ENCODE measurements at places on chromosomes 12 and 14. TPM values are rescaled to one million over a fixed set of nuclear protein-coding genes. Genes with fewer than 3 reads are reported as not detected.
A peak's percentile ranks its signal among the peaks of the same experiment; 100 is the strongest.

Gene WIF1
- not detected for total RNA-seq

- no peak for DNase-seq
- no peaks in the 10 kb centered on the region for H3K4me1 ChIP-seq
- no peaks in the 10 kb centered on the region for H3K36me3 ChIP-seq
- no peak overlapping the region for H3K27ac ChIP-seq
- H3K27me3 ChIP-seq = no peaks in the 10 kb centered on the region
Measured at GRCh38 chr14:69259168-69259526, 811 bp upstream of the GALNT16 start.

- no peak overlapping the region for H3K4me3 ChIP-seq
- H3K27ac ChIP-seq = no peak overlapping the region
- no peaks in the 10 kb centered on the region for H3K36me3 ChIP-seq
- no peaks in the 10 kb centered on the region for H3K4me1 ChIP-seq
Measured at GRCh38 chr14:52014601-52015267, 25.4 kb downstream of the RTRAF start.

- no peaks in the 10 kb centered on the region for H3K4me1 ChIP-seq
- H3K36me3 ChIP-seq = no peaks in the 10 kb centered on the region
- no peak overlapping the region for H3K4me3 ChIP-seq
- H3K27ac ChIP-seq = no peak overlapping the region
- H3K27me3 ChIP-seq = peaks cover 2% of the 10 kb centered on the region
Measured at GRCh38 chr12:102372087-102372486, 108.3 kb downstream of the IGF1 start.

DNA sequence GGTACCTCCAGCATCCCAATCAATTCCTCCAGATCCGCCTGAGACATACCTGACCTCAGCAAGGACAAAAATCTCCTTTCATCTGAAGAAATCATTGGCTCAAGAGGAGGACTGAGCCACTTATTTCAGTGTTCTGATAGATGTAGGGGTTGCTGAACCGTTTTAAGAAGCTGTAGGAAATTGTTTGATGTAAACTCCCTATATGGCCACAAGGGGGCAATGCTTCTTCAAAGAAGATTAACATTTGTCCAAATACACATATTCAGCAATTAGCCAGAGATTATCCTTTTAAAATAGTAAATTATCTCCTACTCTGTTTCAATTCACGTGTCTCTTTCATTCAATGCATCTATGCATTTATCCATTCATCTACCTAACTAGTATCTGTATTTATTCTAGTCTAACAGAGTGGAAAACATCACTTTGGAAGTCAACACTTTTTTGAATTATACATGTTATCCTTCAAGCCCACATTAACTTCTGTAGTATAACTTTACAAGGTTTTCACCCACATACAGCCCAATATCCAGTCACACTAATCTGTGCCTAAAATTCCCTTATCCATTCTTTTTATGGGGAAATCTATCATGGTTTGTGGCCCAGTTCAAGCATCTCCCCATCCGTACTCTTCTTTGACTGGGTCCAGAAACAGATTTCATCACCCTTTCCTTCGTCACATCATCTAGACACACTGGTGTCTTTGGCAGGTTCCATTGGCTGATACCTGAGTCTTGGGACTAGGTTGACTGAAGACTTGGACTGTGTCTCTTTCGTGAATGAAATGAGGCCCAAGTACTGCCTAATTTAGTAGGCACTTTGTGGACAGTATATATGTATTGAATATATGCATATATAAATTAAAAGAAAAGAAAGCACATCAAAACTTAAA is 411.0 kb upstream of the OR4E1 start:
- no peaks in the 10 kb centered on the region for H3K4me1 ChIP-seq
- no peaks in the 10 kb centered on the region for H3K36me3 ChIP-seq
- no peak overlapping the region for H3K27ac ChIP-seq
- DNase-seq = no peak

- H3K4me1 ChIP-seq = peaks cover 2% of the 10 kb centered on the region
- H3K27me3 ChIP-seq = no peaks in the 10 kb centered on the region
- peak overlapping the region; percentile 0 for H3K27ac ChIP-seq
- peak; percentile 86 for DNase-seq
- no peak overlapping the region for H3K4me3 ChIP-seq
Measured at GRCh38 chr14:68780358-68781160, 12.3 kb downstream of the ZFP36L1 start.
